Midbrain (tissue), 1 donor: ENCODE measurements at places on chromosomes 13 and 19.

- no peak for DNase-seq
Observed at GRCh38 chr13:48939728-48940127, 36.0 kb upstream of the FNDC3A start.

- no peak for DNase-seq
Observed at GRCh38 chr13:50132904-50133357, 117.7 kb downstream of the KCNRG start.

- peak; percentile 47 for DNase-seq
Observed at GRCh38 chr19:53868892-53869804, 1.5 kb downstream of the MYADM start.

GRCh38 chr13:109249780-109250528 lies 536.4 kb downstream of the IRS2 start:
- DNase-seq, result no peak

DNA sequence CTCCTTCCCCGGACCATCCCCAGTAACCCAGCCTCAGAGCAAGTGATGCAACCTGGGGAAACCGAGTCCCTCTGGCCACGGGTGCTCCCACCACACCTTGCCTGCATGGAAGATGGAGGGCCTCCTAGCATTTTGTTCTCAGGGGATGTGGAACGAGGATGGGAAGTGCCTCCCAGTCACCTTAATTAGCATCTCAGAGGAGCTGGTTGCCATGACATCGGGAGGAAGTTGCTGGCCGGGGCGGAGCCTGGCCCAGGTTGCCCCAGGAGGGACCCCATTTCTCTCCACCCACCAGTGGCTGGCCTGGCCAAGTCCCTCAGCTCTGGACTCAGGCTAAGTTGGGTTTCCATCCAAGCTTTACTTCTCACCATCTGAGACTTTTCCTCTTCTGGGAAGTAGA lies 24.1 kb upstream of the PTPRS start:
- no peak for DNase-seq

DNA sequence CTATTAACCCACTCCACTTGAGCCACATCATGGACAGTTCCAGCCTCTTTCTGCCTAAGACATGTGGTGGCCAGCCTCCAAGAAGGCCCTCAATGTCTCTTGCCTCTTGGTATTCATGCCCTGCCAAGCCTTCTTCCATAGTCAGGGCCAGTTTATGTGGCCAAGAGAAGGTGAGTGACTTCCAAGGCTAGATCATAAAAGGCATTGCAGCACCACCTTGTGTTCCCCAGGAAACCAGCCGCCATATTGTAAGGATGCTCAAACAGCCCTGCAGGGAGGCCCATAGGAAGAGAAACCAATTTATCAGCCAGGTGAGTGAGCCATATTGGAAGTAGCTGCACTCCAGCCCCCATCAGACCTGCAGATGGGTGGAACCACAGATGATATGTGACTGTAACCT lies 12.3 kb upstream of the DNMT1 start:
- DNase-seq, result no peak

DNA sequence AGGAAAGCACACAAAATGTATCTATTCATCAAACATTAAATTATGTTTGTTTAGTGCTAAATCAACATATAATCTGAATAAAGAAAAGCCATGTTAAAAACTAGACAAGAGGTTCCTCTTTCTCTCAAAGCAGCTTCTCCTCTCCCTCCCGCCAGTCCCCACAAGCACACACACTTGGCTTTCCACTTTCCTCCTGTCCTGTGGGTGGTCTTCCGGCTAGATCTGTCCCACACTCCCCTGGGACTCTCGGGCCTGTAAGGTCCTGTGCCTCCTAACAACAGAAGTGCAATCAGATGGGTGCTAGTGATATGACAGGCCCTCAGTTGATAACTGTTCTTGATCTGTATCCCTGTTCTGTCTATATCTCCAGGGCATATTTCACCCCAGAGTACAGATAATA lies 45.6 kb upstream of the RAP2A start:
- no peak for DNase-seq

GRCh38 chr19:39080431-39080830 lies 3.7 kb upstream of the ACP7 start:
- DNase-seq, result no peak

GRCh38 chr19:38557205-38557799 lies 60.5 kb downstream of the MAP4K1 start:
- no peak for DNase-seq

- DNase-seq, result no peak
Observed at GRCh38 chr19:6767081-6767356, 216 bp downstream of the SH2D3A start.

- DNase-seq, result no peak
Observed at GRCh38 chr19:32067685-32068084, 277.7 kb upstream of the ZNF507 start.

GRCh38 chr13:43196750-43197370 lies 173.5 kb downstream of the DNAJC15 start:
- no peak for DNase-seq

DNA sequence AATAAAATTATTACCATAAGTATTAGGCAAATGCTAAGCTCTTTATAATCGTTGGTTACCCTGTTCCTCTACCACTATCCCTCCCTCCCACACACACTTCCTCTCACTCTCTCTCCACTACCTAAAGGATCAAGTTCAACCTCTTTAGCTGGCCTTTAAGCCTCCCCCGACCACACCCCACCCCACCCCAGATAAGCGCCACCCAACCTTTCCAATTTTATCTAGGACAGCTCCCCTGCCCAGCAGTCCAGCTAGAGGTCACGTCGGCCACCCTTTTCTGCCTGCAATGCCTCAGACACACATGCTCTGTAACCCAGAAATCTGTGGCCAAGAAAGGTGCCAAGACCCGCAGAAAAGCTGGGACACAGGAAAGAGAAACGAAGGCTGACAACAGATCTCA lies 1.1 kb downstream of the LYPD4 start:
- no peak for DNase-seq

DNA sequence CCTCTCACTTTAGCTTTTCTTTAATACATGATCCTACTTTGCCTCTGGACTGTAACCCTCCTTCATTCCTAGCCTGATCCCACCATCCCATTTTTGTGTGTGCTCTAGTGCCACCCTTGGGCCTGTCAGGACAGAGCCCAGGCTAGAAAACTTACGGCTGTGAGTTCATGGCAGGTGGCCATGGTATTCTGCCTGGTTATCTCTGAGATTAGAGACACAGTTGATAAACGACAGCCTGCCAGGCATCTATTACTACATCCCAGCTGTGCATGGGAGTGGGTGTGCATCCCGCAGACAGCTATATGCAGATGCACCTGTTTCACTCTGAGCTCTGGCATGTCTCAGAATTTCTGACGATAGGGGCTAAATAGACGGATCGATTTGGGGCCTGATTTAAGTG lies 110.9 kb downstream of the HS6ST3 start:
- no peak for DNase-seq

DNA sequence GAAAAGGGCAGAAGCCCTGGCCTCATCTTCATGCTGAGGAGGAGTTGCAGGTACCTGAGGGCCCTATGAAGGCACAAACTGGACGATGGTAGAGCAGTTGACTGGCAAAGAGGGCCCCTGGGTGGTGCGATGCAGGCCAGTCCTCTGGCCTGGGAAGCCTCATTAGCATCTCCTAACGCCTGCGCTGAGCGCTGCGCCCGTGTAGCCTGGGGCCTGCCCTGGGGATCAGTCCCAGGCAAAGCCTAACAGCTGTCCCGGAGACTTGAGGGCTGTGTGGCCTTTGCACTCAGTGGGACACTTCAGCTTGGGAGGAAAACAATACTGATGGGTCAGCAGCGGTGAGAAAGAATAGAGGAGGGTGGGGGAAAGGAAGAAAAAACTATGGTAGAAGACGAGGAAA lies 187.7 kb downstream of the RAP2A start:
- DNase-seq, result no peak

DNA sequence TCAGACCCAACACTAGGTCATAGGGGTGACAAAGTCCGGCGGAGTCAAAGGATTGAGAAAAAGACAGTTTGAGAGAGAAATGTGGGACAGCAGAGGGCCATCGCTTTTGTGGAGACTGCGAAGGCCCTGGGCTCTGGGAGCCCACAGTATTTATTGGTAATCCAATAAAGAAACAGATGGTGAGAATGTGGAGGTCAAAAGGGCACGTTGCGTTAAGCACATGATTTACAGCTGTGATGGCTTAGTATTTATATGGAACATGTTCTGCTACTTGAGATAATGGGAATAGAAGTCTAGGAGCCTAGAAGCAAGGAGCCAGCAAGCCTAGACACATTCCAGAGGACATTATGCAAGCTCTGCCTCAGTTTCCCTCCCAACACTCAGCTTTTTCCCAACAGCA lies 2521.1 kb downstream of the PCDH9 start:
- DNase-seq, result no peak

GRCh38 chr19:343941-344624 lies 513 bp downstream of the MIER2 start:
- DNase-seq, result peak; percentile 45

DNA sequence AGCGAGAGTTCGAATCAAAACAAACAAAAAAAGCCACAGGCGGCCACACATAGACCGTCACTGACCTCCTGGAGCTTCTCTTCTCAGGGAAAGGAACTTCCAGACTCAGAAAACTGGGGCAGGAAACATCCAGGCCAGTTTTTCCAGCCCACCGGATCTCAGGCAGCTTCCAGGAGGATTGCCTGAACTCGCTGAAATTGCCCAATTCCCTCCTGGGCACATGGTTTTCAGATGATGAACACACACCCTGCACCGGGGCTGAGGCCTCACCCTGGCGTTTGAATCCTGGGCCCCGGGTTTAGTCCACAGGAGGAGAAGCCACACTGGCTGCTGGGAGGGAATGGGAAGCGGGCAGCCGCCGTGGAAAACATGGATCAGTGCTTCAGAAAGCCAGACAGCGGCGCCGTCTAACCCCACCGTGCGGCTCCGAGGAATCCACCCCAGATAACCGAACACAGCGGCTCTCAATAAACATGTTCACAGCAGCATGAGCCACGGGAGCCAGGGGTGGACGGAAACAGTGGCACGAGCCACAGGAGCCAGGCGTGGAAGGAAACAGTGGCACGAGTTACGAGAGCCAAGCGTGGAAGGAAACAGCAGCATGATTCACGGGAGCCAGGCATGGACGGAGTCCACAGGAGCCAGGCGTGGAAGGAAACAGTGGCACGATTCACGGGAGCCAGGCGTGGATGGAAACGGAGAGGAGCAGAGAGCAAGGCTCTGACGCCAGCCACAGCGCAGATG lies 18.2 kb upstream of the PTBP1 start:
- no peak for DNase-seq

DNA sequence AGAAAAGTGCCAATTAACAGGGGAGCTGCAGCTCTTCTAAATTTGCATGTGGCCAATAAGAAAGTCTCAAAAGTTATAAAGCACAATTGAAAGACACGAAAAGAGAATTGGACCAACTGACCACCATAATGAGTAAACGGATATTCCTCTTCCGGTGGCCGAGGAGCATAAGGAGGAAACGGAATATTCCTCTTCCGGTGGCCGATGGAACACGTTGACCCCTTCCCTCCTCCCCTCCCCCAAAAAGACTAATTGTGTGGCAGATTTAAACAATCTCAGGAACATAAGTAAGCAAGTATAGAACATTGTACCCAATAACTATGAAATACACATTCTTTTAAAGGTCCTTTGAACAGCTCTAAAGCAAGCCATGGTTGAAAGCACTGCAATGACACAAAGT lies 41.2 kb upstream of the TUBGCP3 start:
- no peak for DNase-seq

DNA sequence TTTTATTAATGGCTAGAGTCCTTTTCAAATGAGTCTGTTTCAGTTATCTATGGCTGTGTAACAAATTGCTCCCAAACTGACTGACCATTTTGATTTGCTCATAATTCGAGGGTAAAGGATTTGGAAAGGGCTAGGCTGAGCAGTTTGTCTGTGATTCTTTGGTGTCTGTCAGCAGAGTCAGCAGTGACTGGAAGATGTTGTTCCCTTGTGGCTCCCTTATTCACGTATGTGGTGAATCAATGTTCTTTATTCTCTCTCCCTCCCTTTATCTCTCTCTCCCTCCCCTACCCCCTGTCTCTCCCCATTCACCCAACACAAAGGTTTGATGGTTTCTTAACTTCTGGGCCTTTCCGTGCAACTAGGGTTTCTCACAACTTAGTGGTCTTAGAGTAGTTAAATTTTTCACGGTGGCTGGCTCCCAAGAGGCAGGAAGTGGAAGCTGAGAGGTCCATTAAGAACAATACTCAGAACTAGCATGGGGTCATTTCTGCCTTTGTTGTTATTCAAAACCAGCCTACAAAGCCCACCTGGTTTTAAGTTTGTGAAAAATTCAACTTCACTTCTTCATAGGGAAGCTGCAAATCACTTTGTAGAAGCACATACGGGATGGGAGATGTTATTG lies 772.5 kb upstream of the SLITRK1 start:
- no peak for DNase-seq

DNA sequence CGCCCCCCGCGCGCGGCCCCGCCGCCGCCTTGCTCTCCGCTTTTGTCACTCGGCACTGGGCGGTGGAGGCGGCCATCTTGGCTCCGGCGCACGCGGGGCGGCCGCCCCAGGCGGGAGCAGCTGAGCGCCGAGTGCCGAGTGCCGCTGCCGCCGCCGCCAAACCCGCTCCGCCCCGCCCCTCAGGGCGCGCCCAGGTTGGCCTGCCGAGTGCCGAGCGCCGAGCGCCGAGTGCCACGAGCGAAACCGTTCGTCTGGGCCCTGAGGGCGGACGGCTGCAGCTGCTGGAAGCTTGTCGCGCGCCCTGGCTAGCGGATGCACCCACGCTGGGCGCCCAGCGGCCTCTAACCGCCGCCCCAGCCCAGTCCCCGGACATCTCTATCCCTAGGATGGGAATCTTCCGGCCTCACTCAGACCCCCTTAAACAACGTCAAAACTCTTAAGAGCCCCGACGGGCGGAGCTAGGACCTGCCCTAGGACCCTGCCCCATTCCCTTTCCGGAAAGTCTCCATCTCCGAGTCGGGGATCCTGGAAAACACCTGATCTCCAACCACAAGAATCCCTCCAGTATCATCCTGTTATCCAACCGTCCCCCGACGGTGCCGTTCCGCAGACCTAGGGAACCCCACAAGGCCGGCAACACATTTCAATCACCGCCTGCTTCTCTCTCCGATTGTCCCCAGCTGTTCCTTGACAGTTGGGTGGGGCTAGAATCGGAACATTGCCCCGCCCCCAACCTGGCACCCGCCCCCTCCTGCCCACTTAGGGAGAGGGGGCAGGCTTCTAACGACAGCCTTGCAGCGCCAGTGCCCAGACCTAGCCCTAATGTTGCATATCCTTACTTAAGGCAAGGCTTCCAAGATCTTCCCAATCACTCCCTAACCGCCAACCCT lies 14.1 kb upstream of the AKAP8L start:
- DNase-seq, result peak; percentile 91

- no peak for DNase-seq
Observed at GRCh38 chr13:81058211-81058915, 717.4 kb upstream of the SPRY2 start.

- no peak for DNase-seq
Observed at GRCh38 chr19:8973501-8974091, 36.6 kb downstream of the MUC16 start.

GRCh38 chr19:28521614-28522544 lies 691.1 kb downstream of the UQCRFS1 start:
- no peak for DNase-seq

GRCh38 chr13:98427331-98427995 lies 149.4 kb downstream of the STK24 start:
- DNase-seq, result no peak

- no peak for DNase-seq
Observed at GRCh38 chr19:39384839-39385568, 5.9 kb downstream of the PAF1 start.
